ENCODE measurements at places on chromosomes 7 and 10.
A peak's percentile ranks its signal among the peaks of the same experiment; 100 is the strongest.

- DNase-seq, result no peak
These were observed 294.6 kb upstream of the ZNF32 start for GRCh38 chr10:43943119-43943817.

DNA sequence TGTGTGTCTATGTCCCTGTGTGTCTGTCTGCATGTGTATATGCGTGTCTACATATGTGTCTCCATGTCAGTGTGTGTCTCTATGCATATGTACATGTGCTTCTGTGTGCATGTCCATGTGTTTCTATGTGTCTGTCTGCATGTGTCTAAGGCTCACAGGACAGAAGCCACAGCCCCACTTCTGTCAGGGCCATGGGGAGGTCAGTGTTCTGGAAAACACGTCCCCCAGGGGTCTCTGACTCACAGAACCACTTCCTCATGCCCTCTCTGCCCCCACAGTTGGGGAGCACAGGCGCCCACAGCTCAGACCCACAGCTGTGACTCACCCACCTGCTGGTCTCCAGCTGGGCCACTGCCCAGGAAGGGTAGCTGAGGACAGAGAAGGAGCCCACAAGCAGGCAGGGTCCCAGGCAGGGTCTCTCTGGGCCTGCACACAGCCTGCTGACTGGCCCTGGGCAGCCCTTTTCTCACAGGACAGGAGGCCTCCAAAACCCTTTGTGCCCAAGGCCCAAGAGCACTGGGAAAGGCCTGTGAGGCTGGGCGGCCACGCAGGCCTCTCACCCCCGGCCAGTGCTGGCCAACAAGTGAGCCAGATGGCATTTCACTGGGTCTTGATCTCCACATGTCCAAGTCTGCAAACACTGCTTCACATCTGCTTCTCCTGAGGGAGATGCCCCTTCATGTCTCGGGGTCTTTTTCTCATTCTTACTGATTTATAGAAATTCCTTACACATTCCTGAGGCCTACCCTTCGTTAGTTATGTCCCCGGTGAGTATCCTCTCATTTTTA, 102.9 kb upstream of the FAM20C start:
- no peak for DNase-seq

GRCh38 chr10:45064998-45065397, 64.3 kb downstream of the ZNF22 start:
- DNase-seq, result no peak

GRCh38 chr7:55132890-55133551, 114.2 kb downstream of the EGFR start:
- no peak for DNase-seq

DNA sequence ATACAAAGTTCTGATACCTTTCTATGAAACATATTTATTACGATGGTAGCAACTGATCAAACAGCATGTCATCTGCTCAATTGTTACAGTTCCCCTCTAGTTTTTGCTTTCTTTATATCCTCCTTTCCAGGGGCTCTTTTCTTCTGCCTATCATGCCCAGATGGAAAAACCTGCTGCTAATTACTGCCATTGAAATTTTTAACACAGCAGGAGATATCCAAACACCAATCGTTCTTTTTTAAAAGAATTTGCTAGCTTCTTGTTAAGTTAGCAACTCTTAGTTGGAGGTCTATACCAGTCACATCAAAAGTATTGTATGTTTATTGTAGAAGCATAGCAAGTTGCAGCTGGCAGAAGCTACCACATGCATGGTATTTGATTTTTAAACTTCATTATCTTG, 768.5 kb downstream of the NXPH1 start:
- DNase-seq, result no peak

- DNase-seq, result no peak
These were observed 207.9 kb upstream of the MYO3A start for GRCh38 chr10:25725917-25726716.

DNA sequence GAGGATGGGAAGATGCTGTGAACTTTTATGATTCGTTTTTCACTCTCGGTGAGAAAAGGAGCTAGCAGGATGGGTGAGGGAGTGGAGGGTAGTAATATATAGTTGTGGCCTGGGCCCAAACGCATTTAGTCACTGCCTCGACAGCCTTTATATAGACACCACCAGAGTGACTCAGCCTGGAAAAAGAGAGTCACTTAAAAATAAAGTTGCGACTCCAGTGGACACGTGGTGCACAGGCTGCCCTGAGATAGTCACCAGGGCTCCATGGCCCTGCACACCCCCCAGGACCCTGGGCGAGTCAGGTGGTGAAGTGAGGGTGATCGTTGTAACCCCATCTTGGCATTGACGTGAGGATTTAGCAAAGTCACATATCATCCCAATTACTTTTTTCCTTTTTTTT, 106.7 kb downstream of the CUX1 start:
- DNase-seq, result no peak

- DNase-seq, result no peak
These were observed 4.0 kb downstream of the IDI1 start for GRCh38 chr10:1044964-1045363.

DNA sequence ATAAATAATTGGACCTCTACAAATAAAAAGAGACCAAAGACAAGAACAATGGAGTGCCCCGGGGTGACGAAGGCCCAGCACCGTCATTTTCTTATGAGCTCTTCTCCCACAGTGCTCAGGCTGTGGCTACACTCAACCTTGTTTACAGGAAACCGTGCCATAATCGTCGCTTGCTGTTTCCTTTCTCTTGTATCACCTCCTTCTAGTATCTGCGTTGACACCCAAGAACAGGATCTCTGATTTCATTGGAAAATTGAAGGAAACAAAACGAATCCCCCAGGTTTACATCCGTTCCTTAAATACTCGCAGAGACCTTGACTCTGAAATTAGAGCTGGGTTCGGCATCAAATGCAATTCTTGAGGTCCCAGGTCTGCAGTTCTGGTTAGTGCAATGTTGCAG, 1.7 kb upstream of the IGFBP3 start:
- no peak for DNase-seq

- no peak for DNase-seq
These were observed 134.8 kb downstream of the PDE1C start for GRCh38 chr7:31935124-31936054.

DNA sequence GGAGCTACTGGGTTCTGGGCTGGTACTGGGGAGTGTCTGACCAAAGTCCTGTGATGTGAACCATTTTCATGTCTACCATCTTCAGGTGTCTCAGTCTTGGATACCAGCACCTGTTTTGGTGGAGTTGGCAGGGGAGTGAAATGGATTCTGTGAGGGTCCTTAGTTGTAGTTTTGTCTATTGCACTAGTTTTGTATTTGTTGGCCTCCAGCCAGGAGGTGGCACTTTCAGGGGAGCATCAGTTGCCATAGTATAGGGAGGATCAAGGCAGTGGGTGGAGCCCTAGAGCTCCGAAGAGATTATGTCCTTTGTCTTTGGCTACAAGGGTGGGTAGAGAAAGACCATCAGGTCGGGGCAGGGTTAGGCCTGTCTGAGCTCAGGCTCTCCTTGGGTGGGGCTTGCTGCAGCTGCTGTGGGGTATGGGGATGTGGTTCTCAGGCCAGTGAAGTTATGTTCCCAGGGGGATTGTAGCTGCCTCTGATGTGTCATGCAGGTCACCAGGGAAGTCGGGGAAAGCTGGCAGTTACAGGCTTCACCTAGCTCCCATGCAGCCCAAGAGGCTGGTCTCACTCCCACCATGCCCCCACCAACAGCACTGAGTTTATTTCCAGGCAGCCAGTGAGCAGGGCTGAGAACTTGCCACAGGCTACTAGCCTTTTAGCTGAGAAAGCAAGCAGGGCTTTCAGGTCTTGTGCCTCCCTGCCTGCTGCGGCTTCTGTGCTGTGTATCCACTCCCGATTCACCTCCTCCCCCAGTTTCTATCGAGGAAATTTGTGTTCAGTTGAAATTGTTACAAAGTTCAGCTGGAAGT, 153.1 kb downstream of the ZNF365 start:
- DNase-seq, result no peak

- no peak for DNase-seq
These were observed 83.7 kb downstream of the UPF2 start for GRCh38 chr10:11958956-11959355.

GRCh38 chr7:21028186-21028585, 241.5 kb upstream of the SP8 start:
- DNase-seq, result no peak

DNA sequence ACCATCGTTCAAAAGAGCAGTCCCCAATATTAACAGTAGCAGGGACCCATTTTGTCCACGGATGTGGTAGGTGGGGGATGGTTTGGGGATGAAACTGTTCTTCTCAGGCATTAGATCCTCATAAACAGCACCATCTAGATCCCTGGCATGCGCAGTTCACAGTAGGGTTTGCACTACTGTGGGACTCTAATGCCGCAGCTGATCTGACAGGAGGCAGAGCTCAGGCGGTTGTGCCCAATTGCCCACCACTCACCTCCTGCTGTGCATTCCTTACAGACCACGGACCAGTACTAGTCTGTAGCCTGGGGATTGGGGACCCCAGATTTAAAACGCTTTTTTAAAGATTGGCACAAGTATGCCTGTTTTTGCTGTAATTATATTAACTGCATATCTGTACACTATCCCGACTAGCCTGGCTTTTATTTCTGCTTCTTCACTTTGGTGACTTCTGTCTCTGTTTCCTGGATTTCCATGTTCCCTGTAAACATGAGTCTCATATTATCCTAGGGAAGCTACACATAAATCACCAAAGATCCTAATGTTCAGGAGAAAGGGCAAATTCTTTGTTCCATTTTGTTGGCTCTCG, 163.3 kb upstream of the AKR1E2 start:
- DNase-seq, result no peak

GRCh38 chr7:452226-452751, 67.4 kb downstream of the PDGFA start:
- DNase-seq, result no peak

GRCh38 chr10:70604106-70604505, 1.6 kb upstream of the PRF1 start:
- DNase-seq, result no peak

DNA sequence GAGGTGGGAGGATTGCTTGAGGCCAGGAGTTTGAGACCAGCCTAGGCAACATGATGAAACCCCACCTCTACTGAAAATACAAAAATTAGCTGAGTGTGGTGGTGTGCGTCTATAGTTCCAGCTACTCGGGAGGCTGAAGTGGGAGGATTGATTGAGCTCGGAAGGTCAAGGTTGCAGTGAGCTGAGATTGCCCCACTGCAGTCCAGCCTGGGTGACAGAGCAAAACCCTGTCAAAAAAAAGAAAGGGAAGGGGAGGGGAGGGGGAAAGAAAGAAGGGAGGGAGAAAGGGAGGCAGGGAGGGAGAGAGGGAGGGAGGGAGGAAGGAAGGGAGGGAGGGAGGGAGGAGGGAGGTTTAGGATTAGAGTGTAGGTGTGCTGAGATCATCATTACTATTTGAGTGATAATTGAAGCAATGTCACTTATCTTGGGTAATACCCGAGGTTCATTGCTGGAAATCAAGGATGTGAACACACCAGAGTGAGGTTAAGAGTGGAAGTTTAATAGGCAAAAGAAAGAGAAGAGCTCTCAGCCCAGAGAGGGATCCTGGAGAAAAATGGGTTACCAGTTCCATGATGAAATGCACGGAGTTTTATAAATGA, 27.6 kb downstream of the VCL start:
- DNase-seq, result no peak

- DNase-seq, result no peak
These were observed 675 bp upstream of the FRAT2 start for GRCh38 chr10:97335188-97335619.

- DNase-seq, result no peak
These were observed 12.0 kb downstream of the PNLIPRP2 start for GRCh38 chr10:116632596-116633215.

GRCh38 chr7:155166673-155167370, 96.7 kb downstream of the HTR5A start:
- DNase-seq, result no peak

GRCh38 chr10:60574388-60574787, 184.7 kb upstream of the ANK3 start:
- no peak for DNase-seq

GRCh38 chr7:142359694-142360279, 101.9 kb upstream of the PRSS58 start:
- no peak for DNase-seq

DNA sequence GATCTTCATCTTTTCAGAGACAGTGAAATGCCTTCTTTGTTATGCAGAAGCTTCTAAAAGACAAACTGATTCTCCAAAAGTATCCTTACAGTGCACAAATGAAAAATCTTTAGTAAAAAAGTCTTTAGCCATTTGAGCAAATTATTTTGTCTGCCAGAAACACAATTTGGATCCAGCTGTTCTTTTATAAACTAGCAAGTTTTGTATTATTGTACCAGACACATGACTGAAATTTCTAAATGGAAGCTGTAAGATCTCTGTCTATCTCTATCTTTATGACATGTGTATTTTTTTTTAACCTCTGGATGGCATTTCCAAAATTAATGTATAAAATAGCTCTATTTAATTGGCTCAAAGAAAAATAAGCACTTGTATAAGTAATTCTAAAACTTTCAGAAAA, 68.3 kb downstream of the VIPR2 start:
- no peak for DNase-seq

DNA sequence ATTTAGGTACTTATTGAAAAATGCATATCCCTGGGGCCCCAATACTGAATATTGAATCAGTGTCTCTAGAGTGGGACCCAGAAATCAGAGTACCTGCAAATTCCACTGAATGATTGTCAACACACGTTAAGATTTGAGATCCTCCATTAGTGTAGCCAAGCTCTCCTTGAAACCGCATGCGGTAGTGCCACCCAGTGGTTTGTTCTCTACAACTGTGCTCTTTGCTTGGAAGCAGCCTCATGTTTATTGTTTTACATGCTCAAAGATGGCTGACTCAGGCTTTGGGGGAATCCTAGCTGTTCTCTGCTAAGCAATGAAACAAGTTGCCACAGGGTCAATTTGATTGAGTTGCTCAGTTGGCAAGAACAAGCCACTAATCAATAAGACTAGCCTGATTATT, 340.2 kb upstream of the CELF2 start:
- DNase-seq, result peak; percentile 15

DNA sequence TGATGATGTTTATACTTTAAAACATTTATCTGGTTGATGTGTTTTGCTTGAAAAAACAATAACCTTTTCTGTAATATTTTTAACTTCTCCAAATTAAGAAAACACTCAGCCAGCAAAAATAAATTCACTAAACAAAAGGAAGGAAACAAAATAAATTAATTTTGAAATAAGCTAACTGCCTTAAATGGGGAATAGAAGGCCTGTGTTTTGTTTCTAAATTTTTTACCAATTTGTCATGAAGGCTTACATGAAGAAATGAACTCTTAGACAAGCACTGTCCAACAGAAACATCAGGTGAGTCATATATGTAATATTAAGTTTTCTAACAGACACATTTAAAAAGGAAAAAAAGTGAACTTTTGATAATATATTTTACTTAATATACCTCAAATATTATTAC, 68.5 kb downstream of the LRRN3 start:
- DNase-seq, result no peak

DNA sequence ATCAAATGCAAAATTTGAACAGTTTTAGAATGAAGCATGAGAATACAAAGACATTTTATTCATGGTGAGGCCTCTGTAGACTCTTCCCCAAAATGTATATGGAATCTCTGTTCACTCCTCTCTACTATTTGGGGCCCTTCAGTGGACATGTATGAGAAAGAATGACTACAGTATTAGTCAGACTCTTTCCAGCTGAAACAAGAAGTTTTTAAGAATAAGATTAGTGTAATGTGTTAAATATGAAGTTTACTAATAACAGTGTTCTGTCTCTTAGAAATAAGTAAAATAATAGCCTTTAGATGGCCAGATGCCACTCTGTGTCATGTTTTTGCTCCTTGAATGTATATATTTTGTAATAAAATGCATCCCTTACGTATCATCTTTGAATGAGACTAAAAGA, 585.6 kb downstream of the SUGCT start:
- no peak for DNase-seq

GRCh38 chr10:117398029-117398428, 22.8 kb upstream of the PDZD8 start:
- no peak for DNase-seq

GRCh38 chr7:33933611-33934281, 28.4 kb downstream of the BMPER start:
- DNase-seq, result no peak

All from natural killer cell (primary cell).